ENCODE measurements at places on chromosomes 16 and 17.

GRCh38 chr16:89150090-89150835 is 21.3 kb upstream of the CDH15 start:
- DNase-seq: peak; percentile 61

DNA sequence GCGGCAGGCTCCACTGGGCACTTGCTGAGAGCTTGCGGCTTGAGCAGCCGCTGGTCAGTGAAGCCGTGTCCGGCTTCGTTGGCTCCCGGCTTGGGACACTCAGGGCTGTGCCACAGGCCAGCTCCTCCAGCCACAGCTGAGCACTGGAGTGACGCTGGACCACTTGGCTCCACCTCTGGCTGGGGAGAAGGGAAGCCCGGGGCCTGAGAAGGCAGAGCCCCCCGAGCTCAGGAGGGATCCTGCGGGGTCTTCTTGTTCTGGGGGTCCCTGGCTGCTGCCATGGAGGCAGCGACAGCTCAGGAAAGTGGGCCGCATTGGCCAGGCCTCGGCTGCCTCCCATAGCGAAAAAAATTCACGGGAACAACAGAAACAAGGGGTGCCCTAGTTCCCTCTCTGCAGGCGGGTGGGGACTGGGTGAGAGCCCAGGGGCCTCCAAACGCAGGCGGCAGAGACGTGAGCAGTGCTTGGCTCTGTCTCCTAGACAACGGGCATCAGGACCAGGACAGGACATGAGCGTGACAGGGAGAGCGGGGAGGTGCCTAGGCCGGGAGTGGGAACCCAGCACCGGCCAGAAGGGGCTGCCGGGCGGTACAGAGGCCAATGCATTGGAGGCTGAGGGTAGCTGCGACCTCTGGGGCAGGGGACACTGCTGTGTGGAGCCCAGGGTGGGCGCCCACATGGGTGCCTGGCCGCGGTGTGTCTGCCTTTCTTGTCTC is 37.7 kb downstream of the SLC7A5 start:
- DNase-seq: no peak

- no peak for DNase-seq
Measured at GRCh38 chr17:57268181-57268580, 11.9 kb downstream of the MSI2 start.

DNA sequence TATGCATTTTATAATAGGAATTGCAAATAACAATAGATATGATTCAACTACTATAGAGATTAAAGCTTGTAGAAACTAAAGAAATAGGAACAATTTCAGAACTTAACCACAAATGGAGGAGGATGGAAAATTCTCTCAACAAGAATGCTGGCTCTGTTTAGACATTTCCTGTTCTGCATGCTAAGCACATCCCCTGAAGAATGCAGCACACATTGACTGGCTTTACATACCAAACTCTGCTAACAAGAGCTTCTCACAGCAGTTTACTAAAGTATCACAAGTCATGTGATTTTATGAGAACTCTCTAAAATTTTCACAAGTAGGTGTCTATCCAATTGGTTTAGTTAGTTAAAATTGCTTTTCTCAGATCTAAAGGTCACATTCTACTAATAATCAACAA is 85.2 kb downstream of the SPAG9 start:
- DNase-seq: no peak

DNA sequence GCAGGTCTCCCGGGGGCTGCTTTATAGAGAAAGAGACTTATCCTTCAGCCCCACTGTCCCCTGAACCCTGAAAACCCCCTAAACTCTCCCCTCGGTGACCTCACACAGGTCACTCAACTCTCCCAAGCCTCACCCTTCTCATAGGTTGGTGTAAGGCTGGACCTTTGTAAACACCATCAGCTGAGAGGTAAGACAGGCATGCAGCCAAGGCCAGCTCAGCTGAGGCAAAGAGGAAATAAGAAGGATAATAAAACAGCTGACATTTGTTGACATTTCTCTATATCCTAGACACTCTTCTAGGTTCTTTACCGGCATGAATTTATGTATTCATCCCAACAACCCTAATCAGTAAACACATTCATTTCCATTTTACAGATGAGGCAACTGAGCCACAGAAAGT is 134.3 kb downstream of the CCT6B start:
- no peak for DNase-seq

- no peak for DNase-seq
Measured at GRCh38 chr17:63827801-63828221, 348 bp upstream of the FTSJ3 start.

DNA sequence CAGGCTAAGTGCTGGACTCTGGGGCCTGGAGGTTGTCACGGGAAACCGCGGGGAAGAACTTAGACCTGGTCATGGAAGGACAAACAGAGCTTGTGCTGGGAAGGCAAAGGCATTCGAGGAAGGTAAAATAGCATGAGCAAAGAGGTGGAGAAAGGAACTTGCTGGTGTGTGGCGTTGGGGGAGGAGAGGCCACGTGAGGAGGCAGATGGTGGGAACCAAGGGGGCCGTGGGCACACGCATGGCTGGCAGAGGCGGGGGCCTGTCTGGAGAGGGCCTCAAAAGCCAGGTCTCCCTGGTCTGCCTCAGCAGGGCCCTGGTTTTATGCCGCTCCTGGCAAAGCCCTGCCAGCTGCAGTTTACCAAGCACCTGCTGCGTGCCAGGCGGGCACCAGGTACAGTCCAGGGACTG is 15.3 kb downstream of the CORO7 start:
- no peak for DNase-seq

GRCh38 chr16:10921536-10922327 is 20.5 kb downstream of the DEXI start:
- DNase-seq: no peak

DNA sequence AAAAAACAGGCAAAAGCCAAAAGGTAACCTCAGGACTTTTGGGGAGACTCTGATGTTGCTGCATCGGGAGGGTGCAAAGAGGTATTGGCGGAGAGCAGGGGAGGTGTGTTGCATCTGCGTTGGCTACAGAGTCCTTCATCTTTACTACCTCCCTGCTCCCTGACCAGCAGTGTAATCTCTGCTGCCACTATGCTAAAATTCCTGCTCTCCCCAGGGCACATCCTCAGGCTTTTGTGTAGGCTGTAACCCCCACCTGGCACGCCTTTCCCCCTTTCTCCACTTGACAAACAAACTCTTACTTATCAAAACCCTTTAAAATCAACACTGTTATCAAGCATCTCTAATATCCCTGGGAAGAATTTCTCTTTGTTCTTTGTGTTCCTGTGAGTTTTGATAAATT is 435.3 kb downstream of the HAPSTR1 start:
- no peak for DNase-seq

DNA sequence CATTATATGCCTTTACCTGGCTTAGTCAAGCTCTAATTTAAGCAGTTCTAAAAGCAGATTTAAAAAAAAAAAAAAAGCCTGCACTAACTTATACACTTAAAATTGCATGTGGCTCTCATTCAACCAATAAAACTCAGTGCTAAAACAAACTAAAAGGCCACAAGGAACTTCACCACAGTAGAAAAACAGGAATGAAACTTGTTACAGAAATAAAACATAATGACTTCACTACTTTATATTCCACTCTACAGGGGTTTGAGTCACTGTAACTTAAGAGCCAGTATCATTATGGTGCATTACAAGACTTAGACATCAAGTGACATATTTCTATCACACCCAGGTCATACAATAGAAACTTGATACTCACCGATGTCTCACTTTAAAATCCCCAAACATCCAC is 11.1 kb downstream of the CA10 start:
- no peak for DNase-seq

- DNase-seq: no peak
Measured at GRCh38 chr16:30924913-30925631, 1.7 kb downstream of the FBXL19 start.

GRCh38 chr17:62963296-62963695 is 2.7 kb upstream of the TANC2 start:
- DNase-seq: no peak

DNA sequence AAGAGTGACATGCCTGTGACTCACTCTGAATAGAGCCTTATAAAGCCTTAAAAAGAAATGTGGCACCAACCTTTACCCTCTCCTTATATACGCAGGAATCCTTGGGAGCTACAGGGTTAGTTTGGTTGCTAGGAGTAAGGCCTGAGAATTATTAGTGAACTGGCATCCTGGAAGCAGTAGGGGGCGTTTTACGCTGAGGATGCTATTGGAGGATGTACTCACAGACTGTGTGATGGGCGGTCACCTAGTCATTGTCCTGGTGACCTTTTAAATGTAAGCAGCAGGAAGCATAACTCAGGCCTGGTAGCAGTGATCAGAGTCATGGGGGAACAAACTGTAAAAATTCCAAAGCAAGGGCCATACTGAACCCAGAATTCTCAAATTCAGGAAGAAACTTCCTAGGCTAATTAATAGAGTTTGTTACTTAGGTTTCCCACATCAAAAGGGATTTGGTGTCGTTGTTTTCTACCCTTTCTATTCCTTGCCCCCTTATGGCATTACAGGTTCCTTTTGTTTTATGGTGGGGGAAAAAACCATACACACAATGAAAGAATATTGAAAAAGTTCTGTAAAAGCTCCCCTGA is 153.8 kb downstream of the SNX11 start:
- peak; percentile 80 for DNase-seq

GRCh38 chr17:58783380-58783779 is 27.7 kb downstream of the PPM1E start:
- peak; percentile 81 for DNase-seq

GRCh38 chr17:30130121-30130520 is 13.5 kb downstream of the NSRP1 start:
- DNase-seq: no peak

DNA sequence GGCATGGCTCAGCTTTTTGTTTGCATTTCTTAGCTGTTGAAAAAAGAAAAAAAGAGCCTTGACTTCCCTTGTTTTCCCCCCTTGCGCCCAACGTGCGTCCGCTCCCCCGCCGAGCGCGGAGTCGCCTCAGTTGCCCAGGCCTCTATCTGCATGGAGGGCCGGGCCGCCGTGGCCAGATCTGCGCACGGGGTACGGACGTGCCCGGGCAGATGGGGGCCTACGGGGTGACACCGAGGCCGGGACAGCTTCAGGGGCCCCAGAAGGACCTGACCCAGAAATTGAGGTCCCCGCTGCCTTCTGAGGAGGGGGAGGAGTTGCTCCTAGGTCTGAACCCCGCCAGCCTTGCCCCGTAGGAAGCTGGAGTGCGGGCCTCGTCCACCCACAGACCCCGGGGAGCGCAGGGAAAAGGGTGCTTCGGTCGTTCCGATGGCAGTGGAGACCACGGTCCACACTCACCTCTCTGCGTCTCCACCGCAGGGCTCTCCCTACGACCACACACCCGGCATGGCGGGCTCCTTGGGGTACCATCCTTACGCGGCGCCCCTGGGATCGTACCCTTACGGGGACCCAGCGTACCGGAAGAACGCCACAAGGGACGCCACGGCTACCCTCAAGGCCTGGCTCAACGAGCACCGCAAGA is 1.5 kb downstream of the IRX5 start:
- DNase-seq: no peak

DNA sequence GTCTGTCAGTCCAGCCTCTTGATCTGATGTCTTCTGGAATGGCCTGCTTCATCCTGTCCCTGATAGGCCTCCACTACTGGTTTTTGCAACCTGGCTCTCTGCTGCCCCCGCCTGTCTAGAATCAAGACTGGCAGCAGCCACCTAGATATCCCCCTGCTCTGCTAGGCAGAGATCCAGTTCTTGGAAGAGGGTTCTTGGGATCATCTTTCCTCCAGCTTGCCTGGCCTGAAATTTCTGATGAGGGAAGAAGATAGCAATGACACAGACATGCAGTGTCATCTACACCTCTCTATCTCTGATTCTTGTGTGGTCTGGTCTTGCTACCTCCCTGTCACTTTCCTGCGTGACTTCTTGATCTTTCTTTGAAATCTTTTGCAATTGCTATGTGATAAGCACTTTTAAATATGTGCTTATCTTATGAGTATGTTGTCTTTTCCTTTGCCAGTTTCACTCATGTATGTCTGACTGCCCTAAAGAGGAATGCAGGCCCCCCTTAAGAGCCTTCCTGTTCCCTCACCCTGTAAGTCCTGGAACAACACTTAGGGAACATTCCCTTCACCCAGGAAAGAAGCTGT is 20.3 kb upstream of the NFATC3 start:
- DNase-seq: no peak

GRCh38 chr17:64420143-64420670 is 28.7 kb upstream of the MILR1 start:
- DNase-seq: peak; percentile 44

- DNase-seq: no peak
Measured at GRCh38 chr16:87556941-87557459, 45.3 kb upstream of the JPH3 start.

- no peak for DNase-seq
Measured at GRCh38 chr16:84071121-84071520, 28.5 kb upstream of the SLC38A8 start.

- DNase-seq: no peak
Measured at GRCh38 chr17:13311306-13311705, 290.4 kb downstream of the HS3ST3A1 start.

DNA sequence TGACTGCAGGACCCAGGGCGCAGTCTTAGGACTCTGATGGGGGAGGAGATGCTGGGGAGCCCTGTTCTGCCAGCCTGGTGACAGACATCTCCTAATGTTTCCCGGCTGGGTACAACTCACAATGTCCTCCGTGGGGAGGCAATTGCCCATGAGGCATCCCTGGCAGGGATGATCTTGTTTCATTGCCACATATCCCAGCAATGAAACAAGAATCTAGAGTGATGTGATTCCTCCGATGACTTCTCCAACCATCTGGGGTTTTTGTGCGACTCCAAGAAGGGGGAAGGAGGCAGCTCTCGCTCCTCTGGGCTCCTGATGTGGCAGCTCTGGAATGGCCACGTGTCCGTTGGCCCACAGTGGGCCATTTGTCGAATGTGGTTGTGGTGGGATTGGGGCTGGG is 255.8 kb downstream of the SEC14L1 start:
- DNase-seq: no peak

- DNase-seq: no peak
Measured at GRCh38 chr16:24571096-24571495, 31.7 kb downstream of the RBBP6 start.

DNA sequence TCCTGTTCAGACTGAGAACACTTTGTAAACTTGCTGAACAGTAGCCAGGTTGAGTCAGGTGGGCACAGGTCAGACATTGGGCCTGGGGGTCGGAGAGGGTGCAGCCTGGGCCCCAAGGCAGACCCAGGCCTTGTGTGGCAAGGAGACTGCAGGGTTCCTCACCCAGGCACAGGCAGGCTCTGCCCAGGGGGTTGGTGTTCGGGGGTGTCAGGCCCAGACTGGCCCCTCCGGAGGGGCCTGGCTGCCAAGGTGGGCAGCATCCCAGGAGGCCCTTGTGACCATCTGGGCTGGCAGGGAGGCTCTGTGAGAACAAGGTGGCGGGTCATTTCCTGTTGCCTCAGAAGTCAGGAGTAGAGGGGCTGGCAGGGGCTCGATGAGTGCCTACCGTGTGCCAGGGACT is 585 bp upstream of the MYO15A start:
- no peak for DNase-seq

All from NCI-H510A (cell line).